ENCODE measurements at places on chromosomes 5 and 9.

DNA sequence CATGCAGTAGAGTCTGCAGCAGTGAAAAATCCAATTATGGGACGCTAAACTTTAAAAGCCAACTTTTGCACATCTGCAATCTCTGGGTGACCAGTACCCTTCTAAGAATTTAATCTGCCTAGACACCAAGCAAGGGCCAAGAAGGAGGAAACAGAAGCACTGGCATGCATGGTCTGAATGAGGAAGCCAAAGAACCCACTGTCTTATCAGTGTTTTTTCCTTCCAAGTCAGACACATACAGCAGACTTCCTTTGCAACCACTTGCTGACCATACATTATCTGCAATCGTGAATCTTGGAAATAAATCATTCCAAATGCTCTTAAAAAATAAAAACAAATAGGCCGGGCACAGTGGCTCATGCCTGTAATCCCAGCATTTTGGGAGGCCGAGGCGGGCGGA lies 65.9 kb downstream of the DEPDC1B start:
- DNase-seq: no peak

DNA sequence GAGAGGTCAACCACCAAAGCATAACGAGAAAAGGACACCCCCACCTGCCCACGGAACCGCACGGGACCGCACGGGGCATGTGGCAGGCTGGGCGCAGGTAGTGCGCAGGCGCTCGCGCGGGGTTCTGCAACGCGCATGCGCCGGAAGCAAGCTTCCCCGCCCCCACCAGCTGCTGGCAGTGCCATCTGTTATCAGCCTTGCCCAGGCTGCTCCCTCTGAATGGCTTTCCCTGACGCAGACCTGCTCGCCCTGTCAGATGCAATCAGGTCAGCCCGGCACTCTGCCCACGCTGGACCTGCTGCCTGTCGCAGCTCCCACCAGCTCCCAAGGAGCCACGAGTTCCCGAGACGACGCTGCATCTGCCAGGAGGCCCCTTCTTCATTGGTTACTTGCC lies 22.8 kb downstream of the PTCH1 start:
- DNase-seq: no peak

DNA sequence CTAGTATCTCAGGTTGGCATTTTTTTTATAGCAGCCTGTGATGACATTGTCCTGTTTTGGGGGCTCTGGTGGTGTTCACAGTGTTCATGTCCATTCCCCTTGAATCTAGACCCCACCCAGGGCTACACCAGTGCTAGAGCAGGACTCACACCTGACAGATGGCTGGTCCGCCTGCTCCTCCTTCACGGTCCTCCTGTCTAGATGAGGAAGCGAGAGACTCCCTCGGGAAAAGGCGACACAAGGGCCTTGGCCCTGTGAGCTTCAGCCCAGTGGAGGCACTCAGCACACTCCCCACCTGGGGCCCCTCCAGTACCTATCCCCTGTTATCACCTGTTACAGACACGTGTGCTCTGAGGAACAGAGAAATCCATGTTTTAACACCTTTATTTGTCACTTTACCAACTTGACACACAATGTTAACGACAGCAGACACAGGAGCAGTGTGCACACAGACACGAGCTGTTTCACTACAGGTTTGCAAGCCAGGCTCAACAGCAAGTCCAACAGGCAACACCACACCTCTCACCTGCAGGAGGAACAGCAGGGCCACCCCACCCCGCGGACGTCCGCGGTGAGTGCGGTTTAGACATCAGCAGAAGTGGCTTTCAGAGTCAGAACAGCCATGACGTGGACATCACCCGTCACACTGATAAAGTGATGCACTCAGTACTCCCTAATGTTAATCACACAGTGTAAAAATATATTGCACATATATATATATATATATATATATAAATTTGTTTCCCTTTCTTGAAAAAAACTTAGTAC lies 33.5 kb downstream of the TPPP start:
- DNase-seq: no peak

DNA sequence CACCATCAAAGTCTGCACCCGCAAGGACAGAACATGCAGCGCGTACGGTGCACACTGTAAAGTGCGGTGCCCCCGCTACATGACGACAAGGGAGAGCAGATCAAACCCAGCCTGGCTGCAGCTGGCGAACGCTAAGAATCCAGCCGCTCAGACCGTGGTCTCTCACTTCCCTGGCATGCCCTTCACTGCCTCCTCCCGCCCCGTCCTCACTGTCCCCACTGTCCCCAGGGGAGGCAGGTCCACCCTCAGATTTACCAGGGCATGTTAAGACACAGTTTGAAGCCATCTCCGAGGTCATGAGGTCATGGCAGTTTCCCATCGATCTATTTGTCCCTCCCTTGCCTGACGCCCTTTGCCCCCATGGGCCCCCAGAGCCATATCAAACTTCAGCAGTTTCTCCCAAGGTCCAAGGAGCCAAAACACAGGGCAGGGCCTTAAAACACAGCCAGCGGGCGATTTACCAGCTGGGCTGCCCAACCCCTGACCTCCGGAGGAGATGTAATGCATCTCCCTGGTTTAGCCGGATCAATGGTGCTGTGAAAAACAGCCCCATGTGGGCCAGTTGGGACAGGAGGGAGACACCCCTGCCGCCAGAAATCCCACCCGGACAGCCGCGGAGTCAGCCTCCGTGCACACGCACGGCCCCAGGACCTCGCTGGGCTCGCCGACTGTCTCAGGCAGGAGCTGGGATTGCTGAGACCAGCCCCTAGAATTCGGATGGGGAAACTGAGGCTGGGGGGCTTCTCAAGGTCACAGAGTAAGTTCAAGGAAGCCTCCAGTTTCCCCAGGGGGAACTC lies 52.3 kb upstream of the FUBP3 start:
- DNase-seq: no peak

DNA sequence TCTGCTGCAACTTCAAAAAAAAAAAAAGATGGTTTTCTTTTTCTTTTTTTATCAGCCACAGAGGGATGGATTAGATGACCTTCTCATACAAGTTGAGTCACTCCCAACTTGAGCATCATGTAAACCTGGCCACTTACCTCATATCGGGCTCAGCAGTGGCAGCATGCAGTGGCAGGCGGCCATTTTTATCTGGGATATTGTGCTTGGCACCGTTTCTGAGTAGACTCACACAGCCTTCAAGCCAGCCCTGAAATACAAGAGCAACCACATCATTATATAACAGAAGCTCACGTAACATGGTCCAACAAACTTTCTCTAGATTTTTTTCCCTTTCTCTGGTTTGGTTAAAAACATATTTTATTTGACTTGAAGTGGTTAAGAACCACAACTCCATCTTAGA lies 62.6 kb downstream of the ANKRD55 start:
- no peak for DNase-seq

DNA sequence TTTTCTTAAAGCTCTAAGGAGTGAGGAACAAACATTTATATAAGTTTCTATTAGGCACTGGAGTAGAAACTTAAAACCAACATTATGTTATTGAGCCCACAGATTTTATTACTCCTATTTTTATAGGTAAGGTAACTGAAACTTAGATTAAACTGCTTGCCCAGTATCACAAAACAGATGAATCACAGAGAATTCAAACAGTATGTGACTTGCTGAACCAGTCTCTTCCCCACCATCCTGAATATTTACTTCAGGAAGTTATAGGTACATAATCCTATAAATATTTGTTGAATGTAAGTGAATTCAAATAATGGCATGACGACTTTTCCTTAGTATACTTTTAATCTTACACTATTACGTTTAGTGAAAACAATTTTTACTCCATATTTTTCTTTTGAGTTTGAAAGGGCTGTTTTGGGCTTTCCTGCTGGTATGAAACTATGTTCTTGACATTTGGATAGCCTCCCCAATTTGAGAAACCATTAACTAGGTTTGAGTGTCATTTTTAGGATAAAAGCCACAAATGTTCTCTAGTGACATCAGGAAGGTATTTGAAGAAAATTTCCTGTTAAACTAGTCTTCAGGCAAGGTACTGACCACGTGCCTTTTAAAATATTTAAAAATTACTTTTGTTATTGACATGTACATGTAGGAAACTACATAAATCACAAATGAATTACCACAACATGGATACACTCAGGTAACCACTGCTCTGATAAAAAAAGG lies 39.3 kb downstream of the PRRC1 start:
- no peak for DNase-seq

- peak; percentile 54 for DNase-seq
Observed at GRCh38 chr5:132369474-132370180, at the start of gene SLC22A5. Gene SLC22A5, plus strand, starts transcription at chr5:132369710. Its CDS starts 263 bp downstream, at chr5:132369973.

DNA sequence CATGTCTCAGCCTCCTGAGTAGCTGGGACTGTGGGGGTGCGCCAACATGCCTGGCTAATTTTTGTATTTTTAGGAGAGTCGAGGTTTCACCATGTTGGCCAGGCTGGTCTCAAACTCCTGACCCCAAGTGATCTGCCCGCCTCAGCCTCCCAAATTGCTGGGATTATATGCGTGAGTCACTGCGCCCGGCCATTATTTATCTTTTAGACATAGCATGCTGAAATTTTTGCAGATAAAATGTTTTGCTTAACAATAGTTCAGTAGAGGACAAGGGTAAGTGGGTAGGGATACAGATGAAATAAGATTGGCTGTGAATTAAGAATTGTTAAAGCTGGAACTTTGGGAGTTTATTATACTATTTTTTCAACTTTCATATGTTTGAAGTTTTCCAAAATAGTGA lies 150.8 kb upstream of the GRHPR start:
- no peak for DNase-seq

- DNase-seq: no peak
Observed at GRCh38 chr5:60576425-60576824, 123.5 kb downstream of the DEPDC1B start.

GRCh38 chr9:108087781-108088180 lies 598.2 kb upstream of the KLF4 start:
- DNase-seq: no peak

DNA sequence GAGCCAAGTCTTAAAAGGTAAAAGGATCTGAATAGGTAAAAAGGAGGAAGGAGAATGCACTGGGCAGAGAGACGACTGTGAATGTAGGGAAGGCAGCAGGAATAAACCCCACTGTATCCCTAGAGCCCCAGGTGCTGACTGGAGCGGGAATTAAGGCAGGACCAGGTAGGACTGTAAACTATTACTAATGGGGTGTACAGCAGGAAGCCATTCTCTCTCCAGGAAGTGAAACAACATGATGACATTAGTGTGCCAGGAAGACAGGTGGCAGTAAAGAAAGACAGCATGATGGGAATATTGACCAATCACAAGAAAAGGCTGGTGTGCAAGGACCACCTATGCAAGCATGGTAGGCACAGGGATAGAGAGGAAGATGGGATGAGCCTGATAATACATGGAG lies 433.0 kb downstream of the DNAH5 start:
- no peak for DNase-seq

GRCh38 chr5:135887447-135887864 lies 8.2 kb downstream of the IL9 start:
- peak; percentile 59 for DNase-seq

DNA sequence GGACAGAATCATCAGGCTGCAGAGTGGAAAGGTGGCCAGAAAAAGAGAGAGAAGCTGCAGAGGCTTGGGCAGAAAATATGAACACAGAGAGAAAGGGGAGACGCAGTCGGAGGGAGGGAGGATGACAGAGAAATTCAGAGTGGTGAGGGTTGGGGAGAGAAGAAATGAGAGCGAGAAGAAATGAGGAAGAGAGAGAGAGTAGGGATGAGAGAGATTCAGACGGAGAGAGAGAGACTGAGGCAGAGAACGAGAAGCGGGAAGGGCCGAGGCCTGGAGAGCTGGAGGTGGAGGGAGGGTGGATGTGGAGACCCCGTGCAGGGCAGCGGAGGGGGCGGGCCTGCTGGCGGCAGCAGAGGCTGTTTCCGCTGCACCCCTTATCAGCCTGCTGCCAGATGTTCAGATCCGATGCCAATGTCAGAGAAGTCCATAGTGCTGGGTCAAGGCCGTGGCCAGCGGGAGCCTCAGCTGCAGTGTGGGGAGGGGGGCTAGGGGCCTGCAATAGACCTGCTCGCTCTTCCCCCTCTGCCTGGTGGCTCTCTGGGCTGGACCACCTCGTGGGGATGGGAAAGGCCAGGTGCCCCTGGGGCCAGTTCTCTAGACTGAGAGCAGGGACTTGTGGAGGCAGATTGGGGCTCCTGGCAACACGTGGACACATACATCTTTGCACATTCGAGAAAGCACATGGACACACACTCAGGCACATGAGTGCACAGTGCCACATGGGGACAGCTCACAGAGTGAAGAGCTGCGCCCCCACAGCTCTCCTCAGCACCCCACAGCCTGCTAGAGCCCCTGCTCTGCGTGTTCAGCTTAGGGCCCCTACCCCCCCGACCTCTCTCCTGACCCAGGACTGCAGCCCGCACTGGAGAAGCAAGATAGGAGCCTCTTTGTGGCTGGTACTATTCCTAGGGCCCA lies 4.9 kb upstream of the NR5A1 start:
- no peak for DNase-seq

- no peak for DNase-seq
Observed at GRCh38 chr5:68222824-68223354, 7.3 kb downstream of the PIK3R1 start.

DNA sequence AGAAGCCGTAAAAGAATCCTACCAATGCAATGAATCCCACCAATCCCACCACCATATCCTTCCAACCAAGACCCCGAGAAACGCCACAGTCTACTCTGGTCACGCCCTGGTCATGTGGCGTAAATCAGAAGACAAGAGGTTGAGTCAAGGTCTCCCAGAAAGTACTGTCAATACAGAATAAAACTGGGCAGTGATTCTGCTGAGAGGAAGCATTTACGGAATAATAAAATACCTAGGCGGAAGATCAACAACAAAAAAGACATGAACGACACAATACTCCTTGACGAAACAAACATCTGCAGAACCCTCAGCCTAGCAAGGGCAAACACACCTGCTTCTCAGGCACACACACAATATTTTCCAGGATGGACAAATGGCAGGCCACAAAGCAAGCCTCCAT lies 62.8 kb downstream of the GOLM1 start:
- DNase-seq: no peak

GRCh38 chr5:178436326-178436940 lies 153.8 kb downstream of the COL23A1 start:
- DNase-seq: no peak

- DNase-seq: no peak
Observed at GRCh38 chr5:31186672-31187267, 6.7 kb upstream of the CDH6 start.

- DNase-seq: no peak
Observed at GRCh38 chr5:146515473-146516150, 378 bp downstream of the GPR151 start.

DNA sequence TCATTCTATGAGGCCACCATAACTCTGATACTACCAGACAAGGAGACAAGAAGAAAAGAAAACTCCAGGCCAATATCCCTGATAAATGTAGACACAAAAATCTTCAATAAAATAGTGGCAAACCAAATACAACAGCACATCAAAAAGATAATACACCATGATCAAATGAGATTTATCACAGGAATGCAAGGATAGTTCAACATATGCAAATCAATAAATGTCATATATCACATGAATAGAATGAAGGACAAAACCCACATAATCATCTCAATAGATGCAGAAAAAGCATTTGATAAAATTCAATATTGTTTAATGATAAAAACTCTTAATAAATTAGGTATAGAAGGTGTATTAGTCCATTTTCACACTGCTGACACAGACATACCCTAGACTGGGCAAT lies 139.9 kb downstream of the ADAMTS6 start:
- no peak for DNase-seq

GRCh38 chr9:87276327-87276841 lies 221.3 kb upstream of the DAPK1 start:
- DNase-seq: no peak

Measured in GM18507 (cell line).